ENCODE measurements at places on chromosomes 4 and X.

DNA sequence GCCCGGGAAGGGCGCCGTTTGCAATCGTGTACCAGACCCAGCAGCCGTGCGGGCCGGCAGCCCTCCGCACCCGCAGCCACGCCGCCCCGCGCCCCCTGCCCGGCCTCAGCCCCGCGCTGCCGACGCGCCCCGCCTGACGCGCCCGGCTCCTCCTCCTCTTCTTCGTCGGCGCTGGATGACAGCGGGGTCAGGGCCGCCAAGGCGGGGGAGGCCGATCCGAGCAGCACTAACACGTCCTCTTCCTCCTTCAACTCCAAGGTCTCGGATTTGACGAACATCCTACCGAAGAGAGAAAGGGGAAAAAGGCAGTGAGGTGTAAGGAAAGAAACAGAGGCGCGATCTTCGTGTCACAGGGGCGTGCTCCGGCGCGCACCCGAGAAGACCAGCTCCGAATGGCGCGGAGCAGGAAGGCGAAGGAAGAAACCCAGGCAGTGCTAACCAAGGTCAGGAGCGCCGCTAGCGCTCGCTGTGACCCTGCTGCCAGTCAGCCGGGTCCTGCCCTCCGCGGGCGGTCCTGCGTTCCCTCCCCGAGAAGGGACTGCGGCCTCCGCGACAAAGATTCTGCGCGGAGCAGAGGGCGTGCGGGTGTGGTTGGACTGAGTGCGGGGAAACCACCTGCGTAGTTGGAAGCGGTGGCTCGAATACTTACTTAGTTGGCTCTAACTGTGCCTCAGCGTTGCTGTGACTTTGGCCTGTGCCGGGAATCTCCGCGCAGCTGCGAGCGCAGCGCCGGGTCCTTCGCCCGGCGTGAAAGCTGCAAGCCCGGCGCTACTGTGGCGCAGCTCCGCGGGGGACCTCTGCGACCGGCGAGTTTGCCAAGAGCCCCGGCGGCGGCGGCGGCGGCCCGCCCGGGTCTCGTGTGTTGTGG is 548 bp downstream of the NEUROG2 start:
- H3K36me3 ChIP-seq = no peaks in the 10 kb centered on the region
- peaks cover 100% of the 10 kb centered on the region for H3K27me3 ChIP-seq
- H3K4me1 ChIP-seq = peaks cover 32% of the 10 kb centered on the region
- H3K27ac ChIP-seq = no peak overlapping the region
- peak; percentile 1 for DNase-seq

GRCh38 chrX:66035667-66036066 is 4.2 kb downstream of the VSIG4 start:
- H3K27me3 ChIP-seq = no peaks in the 10 kb centered on the region
- no peak overlapping the region for H3K4me3 ChIP-seq
- no peaks in the 10 kb centered on the region for H3K36me3 ChIP-seq
- H3K27ac ChIP-seq = no peak overlapping the region

- no peak overlapping the region for H3K4me3 ChIP-seq
- no peaks in the 10 kb centered on the region for H3K36me3 ChIP-seq
- DNase-seq = no peak
- no peak overlapping the region for H3K27ac ChIP-seq
- H3K27me3 ChIP-seq = no peaks in the 10 kb centered on the region
Observed at GRCh38 chr4:53545273-53545672, 46.0 kb downstream of the LNX1 start.

DNA sequence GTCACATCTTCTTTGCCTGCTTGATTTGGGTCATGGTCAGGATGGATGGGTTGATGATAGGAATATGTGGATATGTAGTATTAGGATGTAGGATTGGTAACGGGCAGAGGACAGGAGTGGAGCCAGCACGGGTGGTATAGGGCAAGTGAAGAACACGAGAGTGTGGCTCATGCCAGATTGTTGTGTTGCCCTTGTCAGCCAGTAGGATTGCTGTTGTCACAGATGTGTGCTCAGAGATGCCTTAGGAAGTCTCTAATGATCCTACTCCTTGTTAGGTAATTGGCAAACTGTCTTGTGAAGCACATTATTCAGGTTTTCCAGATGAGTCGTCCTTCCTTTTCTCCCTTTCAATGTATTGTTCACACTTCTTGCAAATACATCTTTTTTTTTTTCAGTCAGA is 5.5 kb downstream of the ATP10D start:
- DNase-seq = no peak
- no peak overlapping the region for H3K27ac ChIP-seq
- H3K36me3 ChIP-seq = no peaks in the 10 kb centered on the region

GRCh38 chrX:15790769-15791290 is 546 bp downstream of the ZRSR2 start:
- H3K27ac ChIP-seq = peak overlapping the region; percentile 92
- peak overlapping the region; percentile 90 for H3K4me3 ChIP-seq
- H3K4me1 ChIP-seq = peaks cover 21% of the 10 kb centered on the region
- H3K36me3 ChIP-seq = no peaks in the 10 kb centered on the region

- no peak overlapping the region for H3K4me3 ChIP-seq
- H3K4me1 ChIP-seq = peaks cover 1% of the 10 kb centered on the region
- H3K36me3 ChIP-seq = no peaks in the 10 kb centered on the region
Observed at GRCh38 chr4:1419708-1420107, 13.5 kb upstream of the NKX1-1 start.

GRCh38 chr4:15498356-15498755 is 28.7 kb downstream of the CC2D2A start:
- H3K27ac ChIP-seq = no peak overlapping the region
- no peaks in the 10 kb centered on the region for H3K27me3 ChIP-seq
- no peak overlapping the region for H3K4me3 ChIP-seq
- peaks cover 13% of the 10 kb centered on the region for H3K36me3 ChIP-seq
- no peaks in the 10 kb centered on the region for H3K4me1 ChIP-seq
